ENCODE measurements at places on chromosomes 12 and 14.

- DNase-seq = peak; percentile 33
These were observed 189.0 kb upstream of the CDKN3 start for GRCh38 chr14:54207476-54208462.

DNA sequence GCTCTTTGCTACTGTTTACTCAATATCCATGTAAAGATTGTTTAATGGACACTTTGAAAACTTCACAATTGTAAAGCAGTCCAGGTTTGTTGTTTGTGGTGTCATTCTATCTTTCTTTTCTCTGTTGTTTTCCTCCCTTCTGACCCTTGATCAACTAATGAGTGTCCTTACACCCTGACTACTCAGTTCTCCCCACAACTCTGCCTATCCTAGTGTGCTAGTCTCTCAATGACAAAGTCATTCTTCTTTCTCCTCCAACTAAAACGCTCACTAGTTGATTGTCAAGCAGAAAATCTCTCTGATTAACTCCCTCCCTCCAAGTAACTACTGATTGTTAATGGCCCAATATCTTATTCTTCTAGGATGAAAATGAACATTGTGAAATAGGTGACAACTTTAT, 148.5 kb upstream of the FBXO33 start:
- DNase-seq = no peak

GRCh38 chr12:41221491-41221890, 33.4 kb downstream of the PDZRN4 start:
- DNase-seq = peak; percentile 46

GRCh38 chr14:87067591-87067990, 925.4 kb downstream of the GALC start:
- no peak for DNase-seq

DNA sequence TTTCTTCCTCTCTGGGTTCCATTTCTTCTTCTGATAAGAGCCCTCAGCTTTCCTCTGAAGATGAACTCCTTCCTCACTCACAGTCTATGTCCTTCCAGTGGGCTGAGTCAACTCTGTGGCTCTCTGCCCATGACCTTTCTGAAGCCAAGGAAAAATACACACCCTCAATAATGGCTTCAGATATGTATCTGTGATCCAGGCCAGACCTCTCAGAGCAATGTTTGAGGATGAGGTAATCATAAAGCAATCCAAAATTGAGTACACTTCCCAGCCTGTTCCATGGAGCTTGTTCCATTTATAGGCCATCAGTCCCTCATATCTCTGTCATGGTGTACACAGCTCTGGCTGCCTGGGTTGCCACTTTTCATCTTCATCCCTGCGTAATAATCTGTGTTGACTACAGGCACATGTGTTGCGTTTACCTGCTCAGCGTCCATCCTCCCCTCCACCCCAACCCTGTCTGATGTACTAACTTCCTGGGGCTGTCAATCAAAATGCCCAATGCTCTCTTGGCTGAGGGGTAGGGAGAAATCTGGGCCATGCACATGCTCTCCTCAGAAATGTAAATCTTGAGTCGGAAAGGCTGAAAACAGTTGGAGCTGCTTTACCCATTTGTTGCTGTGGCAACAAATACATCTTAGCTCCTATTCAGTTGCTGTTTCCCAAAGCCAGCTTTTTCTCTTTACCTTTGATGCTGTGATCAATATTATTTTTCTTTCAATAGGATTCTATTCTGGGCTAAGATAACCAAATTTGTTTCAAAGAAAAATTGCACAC, 377.8 kb upstream of the TMEM132C start:
- DNase-seq = no peak
